KBM-7 (cell line): ENCODE measurements at places on chromosomes 2 and 18.
A peak's percentile ranks its signal among the peaks of the same experiment; 100 is the strongest.

DNA sequence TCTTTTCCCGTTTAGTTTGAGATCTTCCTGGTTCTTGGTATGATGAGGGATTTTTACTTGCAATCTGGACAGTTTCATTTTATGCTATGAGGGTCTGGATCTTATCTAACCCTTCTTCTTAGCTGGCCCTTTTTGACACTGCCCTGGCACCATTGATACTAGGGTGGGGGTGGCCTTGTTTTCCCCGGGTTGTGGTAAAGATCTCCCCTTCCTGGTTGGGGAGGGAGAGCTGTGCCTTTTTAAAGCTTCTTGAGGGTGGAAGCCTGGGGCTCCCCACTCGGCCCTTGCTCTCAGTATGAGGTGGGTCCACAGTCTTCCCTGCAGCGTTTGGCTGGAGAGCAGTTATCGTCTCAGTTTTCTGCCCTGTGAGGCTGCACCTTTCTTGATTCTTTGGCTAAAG lies 66.1 kb downstream of the ASB1 start:
- DNase-seq = no peak

- no peak for DNase-seq
These were observed 151.5 kb downstream of the INO80D start for GRCh38 chr2:205934443-205934842.

- DNase-seq = peak; percentile 5
These were observed 859 bp downstream of the GREB1L start for GRCh38 chr18:21242780-21243401.

DNA sequence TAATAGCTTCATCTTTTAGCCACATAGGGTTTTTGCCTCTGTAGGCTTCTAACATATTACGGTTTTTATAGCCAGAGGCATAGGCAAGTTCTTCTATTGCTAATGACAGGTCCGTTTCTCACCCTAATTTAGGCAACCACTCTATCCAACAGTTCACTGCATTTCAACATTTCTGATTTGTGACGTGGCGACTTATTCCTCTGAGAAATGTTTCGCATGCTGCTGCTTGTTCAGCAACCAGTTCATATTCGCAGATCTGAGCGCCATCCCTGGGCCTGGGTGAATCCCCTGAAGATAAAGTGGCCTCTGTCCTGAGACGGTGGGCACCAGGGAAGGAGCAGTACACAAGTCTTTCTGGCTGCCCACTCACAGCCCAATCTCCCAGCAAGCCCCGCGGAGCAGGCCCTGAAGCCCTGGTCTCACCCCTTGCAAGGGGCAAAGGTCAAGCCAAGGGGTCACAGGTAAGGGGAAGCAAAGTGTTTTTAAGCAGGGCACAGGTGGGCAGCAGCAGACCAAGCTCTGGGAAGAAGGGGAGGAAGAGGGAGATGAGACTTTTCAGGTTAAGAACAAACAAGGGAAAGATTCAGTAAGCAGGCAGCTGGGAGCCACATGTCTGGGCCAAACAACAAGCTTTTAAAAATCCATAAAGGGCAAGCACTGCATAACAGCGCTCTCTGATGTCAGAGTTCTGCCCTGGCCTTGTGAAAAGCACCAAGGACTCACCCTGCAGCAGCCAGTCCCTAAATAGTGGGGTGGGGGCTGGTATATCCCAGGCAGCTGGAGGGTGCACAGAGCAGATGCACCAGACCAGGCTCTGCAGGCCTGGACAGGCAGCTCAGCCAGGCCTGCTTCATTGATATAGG lies 10.8 kb upstream of the COX7A2L start:
- DNase-seq = no peak

DNA sequence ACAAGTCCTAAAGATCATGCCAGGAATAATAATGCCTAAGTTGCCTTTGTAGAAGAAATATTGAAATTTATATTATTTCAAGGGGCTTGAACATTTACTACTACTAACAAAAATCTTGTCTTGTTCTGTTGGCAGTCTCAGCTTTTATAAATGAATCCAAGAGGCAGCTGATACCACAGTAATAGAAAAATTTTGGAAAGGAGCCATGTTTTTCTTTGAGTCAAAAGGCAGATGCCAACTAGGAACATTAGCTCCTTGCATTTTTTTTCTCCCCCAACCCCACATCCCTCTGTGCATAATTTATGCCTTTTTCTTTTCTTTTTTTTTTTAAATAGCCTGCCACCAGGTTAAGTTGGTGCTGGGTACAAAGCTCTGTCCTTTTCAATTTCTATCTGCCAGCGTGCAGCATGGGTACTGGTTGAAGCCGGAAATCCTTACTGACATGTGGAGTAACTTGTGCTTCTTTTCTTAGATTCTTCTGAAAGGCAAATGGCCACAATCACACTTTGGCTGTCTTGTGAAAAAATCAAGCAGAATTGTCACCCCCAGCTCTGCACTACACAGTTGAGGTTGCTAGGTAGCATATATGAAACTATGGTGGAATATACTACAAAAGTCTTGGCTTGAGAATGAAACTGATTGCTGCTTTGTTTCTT lies 98.8 kb downstream of the RHBDD1 start:
- no peak for DNase-seq

DNA sequence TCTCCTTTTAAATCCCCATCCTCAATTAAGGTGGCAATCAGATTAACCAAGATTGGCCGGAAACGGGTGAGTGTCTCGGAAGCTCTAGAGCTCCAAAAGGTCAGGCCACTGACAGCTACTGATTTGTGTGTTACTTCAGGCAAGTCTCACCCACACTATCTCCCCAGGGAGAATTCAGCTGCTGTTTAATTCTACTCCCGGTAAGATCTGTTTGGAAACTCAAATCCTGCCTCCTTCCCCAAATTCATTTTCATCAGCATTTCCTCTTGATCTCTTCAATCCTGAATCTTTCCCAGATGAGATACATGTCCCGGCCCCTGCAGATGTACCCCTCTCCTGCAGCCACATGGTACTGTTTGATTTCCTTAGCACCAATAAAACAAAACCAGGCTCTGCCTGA lies 34.9 kb downstream of the EFR3B start:
- peak; percentile 16 for DNase-seq
